ENCODE measurements at places on chromosomes 13 and 19. TPM values are rescaled to one million over a fixed set of nuclear protein-coding genes. Genes with fewer than 3 reads are reported as not detected.

The TNFSF11 gene
- total RNA-seq, result 1.2 TPM

The VPS36 gene
- 57.0 TPM for total RNA-seq

The RNF225 gene
- total RNA-seq, result not detected

The CCDC106 gene
- 16.6 TPM for total RNA-seq
